ENCODE measurements at places on chromosomes 4 and X.

- no peak for DNase-seq
Measured at GRCh38 chrX:130563476-130563875, 161.7 kb downstream of the RBMX2 start.

DNA sequence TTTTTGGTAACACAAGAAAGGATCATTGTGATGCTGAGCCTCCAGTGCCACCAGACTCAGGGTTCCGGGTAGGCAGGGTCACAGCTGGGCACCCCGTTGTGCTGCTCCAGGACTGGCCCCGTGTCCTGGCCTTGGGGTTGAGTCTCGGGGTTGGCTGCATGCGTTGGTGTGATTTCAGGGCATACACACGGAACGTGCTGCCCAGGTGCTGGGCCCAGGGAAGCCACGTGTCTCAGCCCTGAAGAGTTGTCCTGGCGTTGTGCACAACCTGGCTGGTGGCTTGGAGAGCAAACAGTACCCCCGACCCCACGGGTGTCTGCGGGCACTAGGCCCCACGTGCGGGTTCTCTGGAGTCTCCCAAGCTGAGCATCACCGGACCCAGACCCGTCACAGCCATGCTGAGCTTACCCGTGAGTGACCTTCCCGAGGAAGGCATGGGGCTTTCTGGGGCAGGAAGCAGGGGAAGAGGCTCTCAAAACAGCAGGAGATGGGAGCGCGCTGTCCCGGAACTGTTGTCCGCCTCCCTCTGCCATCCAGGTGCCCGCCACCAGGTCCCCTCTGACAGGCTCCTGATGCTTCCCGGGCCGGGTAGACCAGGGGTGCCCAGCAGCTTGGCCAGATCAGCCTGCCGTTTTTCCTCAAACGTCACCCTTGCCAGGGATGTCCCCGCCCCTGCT is 66.1 kb upstream of the ENPP6 start:
- no peak for DNase-seq

DNA sequence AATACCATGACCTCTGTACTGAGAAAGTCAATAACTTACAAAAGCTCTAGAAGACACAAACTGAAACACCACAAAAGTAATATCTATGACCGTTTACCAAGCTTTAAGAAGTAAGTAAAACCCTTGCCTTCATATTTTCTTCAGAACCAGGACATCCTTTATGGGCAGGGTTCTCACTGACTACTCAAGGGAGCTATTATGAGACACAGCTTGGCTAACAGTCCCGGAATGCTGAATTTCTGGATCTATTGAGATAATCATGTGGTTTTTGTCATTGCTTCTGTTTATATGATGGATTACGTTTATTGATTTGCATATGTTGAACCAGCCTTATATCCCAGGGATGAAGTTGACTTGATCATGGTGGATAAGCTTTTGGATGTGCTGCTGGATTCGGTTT is 19.9 kb upstream of the CDS1 start:
- DNase-seq: no peak

DNA sequence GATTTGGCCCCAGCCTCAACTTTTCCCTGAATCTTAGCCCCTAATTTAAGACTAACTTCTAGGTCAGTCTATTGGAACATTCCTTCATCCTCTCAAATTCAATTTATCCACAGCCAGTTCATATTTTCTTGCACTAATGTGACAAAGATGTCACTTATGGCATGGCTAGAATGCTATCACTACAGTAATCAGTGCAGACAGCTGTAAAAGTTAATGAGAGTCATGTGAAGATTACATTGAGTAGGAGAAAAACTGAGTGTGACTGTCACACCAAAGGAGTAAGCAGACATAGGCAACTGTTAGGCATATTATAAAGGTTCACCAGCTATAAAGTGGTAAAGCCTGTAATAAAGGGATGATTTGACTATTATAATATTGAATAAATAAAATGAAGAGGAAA is 42.6 kb downstream of the GABRG1 start:
- no peak for DNase-seq

- no peak for DNase-seq
Measured at GRCh38 chr4:88661739-88662138, 35.9 kb downstream of the NAP1L5 start.

DNA sequence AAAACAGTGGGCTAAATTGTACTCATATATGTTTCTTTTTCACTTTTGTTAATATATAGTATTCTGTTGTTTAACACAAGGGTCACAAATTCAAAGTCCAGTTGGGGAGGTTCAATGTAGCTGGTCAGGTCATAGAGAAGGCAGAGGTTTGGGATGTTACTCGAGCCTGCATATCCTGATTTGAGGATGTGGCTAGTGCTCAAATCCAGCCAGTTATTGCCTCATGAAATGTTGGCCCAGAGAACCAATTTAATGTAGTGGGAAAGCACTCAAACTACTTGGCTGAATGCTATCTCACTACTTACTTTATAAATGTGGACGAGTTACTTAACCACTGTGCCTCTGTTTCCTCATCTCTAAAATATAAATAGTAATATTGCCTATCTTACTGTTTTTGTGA is 12.5 kb downstream of the USO1 start:
- no peak for DNase-seq

- peak; percentile 73 for DNase-seq
Measured at GRCh38 chrX:133674726-133675470, 259.6 kb upstream of the GPC4 start.

GRCh38 chrX:7485061-7485460 is 337.1 kb upstream of the PUDP start:
- no peak for DNase-seq

GRCh38 chr4:78310007-78310739 is 241.4 kb upstream of the ANXA3 start:
- DNase-seq: no peak

GRCh38 chr4:134879019-134879418 is 677.4 kb upstream of the PABPC4L start:
- no peak for DNase-seq

- no peak for DNase-seq
Measured at GRCh38 chr4:1538941-1539772, 132.9 kb upstream of the NKX1-1 start.

DNA sequence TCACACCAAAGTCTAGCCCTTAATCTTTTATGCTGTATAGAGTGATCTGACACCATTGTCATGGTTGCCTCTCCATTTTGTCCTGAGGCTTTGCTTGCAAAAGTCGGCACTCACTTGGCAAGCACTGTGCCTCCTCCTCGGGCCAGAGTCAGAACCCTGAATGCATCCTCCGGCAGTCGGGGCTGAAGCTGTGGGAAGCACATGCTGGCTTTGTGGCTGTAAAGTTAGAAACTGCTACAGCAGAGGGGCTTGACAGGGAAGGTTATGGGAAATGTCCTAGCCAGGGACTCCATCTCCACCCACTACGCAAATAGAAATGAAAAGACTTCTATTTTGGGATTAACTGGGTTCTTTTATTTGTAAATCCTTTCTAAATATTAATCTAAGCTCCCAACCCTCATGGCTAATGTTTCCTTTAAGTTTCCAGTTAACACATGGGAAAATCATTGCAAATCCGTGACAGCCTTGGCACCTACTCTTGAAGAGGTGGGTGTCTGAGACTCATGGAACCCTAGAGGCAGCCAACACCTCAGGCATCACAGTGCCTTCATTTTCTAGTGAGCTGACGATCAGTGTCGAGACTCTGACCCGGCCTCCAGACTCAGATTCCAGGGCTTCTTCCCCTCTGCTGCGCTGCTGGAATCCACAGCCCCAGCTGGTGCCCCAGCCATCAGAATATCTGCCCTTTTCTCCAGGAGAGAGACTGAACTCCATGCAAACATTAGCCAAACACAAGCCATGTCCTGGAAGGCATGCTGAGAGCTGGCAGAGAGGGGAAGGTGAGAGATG is 7.9 kb upstream of the CLDN24 start:
- DNase-seq: no peak

GRCh38 chrX:110132450-110133114 is 129.7 kb downstream of the TMEM164 start:
- no peak for DNase-seq

Measured in epithelial cell of proximal tubule (primary cell).